NCI-H82 (cell line): ENCODE measurements at places on chromosomes 7 and 10.
A peak's percentile ranks its signal among the peaks of the same experiment; 100 is the strongest.

DNA sequence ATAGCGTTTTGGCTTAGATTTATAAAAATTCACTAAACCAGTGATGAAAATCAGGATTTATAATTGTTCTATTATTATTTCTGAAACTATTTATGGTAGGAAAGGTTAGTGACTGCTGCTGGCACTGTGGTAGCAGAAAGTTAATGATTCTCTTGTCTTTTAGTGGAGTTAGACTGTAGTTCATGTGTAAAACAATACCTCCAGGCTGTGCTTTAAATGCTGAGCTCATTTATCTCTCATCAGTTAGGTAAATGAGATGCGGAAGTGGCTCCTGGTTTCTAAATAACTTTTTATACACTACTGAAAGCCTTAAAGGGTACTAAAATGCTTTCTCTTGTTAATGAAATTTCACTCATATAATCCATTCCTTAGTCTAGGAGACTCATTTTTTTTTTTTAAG, 326.8 kb upstream of the POT1 start:
- no peak for DNase-seq

- no peak for DNase-seq
Observed at GRCh38 chr7:105132335-105132734, 118.3 kb downstream of the KMT2E start.

- DNase-seq: peak; percentile 56
Observed at GRCh38 chr7:65371468-65371867, 2.2 kb upstream of the ZNF92 start.

- no peak for DNase-seq
Observed at GRCh38 chr7:25118048-25118753, 6.9 kb downstream of the CYCS start.

GRCh38 chr10:122939856-122940543, 14.0 kb downstream of the C10orf88 start:
- no peak for DNase-seq

- no peak for DNase-seq
Observed at GRCh38 chr7:20307901-20308300, 22.8 kb upstream of the ITGB8 start.

DNA sequence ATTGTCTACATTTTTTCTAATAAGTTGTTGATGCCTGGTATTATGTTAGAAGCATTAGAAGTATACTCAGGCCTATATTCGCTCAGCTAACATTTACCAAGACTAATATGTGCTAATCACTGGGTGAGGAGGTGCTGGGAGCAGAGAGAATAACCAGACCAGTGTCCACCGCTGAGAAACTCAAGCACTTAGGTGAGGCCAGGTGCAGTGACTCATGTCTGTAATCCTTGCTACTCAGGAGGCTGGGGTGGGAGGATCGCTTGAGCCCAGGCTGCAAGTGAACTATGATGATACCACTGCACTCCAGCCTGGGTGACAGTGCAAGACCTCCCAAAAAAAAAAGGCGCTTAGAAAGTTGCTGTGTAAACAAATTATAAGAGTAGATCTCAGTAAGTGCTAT, 182.2 kb upstream of the AOAH start:
- peak; percentile 17 for DNase-seq

GRCh38 chr10:92291921-92292845, 1.2 kb downstream of the MARCHF5 start:
- peak; percentile 48 for DNase-seq

GRCh38 chr10:102634686-102635085, 9.6 kb upstream of the TRIM8 start:
- DNase-seq: no peak

- DNase-seq: no peak
Observed at GRCh38 chr10:54131833-54132232, 669.2 kb downstream of the PCDH15 start.

GRCh38 chr7:42734568-42734967, 177.3 kb downstream of the C7orf25 start:
- DNase-seq: no peak

DNA sequence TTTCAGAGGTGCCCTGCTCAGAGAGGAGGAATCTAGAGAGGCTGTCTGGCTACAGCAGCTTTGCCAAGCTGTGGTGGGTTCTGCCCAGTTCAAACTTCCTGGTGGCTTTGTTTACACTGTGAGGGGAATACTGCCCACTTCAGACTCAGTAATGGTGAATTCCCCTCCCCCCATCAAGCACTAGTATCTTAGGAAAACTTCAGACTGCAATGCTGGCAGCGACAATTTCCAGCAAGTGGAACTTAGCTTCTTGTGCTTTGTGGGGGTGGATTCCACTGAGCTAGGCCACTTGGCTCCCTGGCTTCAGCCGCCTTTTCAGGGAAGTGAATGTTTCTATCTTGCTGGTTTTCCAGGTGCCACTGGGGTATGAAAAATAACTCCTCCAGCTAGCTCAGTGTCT, 42.8 kb downstream of the CYP2C8 start:
- no peak for DNase-seq

DNA sequence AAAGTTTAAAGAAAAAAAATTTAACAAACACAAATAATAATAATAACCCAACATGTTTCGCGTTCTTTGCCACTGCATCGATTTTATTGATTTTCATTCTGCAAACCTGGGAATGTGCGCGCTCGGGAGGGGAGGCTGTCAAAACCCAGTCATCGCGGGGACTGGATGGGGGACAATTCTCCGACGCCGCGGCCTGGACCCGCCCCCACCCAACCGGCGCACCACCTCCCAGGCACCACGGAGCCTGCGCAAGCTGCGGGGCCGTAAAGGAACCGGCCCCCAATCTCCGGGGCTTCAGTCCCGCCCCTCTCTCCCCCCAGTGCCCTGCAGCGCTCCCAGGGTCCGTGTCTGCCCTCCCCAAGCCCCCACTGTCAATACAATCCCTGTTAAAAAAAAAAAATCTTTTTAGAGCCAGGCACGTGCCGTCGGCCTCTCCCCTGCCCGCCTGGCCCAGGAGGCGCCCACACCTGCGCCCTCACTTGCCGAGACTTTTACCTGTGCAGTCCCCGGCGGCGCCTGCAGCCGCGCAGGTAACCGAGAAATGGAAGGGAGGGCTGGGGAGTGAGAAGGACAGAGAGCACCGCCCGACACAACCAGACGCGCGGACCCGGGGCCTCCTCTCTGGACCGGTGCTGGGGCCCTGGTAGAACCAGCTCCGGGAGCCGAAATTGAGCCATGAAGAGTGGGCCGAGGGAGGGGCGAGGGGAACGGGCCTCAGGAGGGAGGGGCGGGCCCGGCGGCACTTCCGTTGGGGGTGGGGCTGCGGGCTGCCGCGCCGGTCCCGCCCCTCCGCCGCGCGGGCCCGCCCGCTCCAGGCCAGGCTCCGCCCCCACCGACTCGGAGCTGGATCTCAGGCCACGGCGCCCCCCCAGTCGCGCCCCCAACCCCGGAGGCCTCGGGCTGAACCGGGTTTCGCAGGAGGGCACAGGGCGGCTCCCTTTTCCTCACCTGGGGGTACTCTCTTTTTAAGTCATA, 7.6 kb upstream of the ZNF503 start:
- DNase-seq: peak; percentile 57

DNA sequence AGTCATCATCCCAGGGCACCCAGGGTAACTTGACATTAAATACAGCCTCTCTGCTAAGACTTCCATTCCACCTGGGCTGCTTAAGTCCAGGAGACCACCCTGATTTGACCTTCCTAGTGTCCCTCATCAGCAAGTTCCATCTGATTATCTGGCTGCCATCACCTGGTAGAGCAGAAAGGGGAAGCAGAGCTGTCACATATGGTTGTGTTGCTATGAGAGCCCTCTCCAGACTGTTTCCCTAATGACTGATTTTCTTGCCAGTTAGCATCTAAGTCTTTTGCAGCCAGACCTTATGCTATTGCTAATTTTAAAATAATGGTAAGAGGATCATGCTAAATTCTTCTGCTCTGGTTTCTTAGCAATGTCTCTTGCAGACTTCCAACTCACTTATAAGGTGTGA, 38.7 kb downstream of the KCNH2 start:
- peak; percentile 54 for DNase-seq

DNA sequence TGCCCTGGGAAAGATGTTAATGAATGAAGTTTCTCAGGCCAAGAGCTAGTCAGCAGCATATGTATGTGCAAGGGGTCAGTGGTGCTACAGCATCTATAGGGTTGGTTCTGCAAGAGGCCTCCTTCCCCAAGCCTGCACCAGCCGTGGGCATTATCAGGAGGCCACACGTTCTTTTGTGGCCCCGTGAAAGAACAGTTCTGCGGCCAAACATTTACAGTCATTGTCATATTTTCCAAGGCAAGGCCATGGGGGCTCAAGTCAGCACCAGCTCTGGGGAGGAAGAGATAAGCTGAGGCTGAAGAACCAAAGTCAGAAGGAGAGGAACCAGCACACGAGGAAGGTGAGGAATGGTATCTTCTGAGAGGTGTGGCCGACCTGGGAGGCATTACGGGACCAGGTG, 54.4 kb upstream of the TMEM72 start:
- no peak for DNase-seq

- DNase-seq: no peak
Observed at GRCh38 chr7:20320322-20320721, 10.4 kb upstream of the ITGB8 start.

DNA sequence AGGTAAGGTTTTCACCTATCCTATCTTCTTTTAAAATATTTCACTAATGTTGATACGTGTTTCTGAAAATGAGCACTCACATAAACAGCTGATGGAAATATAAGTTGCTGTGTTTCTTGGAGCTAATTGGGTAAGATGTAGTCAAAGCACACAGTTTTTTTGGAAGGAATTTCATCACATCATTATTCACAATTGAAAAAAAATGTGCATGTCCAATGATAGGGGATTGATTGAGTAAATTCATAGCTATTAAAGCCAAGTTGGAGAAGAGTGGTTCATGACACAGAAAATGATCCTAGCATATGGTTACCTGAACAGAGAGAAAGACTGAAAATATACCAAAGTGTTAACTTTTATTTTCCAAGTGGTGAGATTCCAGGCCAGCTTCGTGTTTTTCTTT, 29.6 kb downstream of the GLI3 start:
- no peak for DNase-seq

- no peak for DNase-seq
Observed at GRCh38 chr7:149093228-149093627, 2.7 kb upstream of the ZNF786 start.

- DNase-seq: no peak
Observed at GRCh38 chr10:76082232-76082631, 650.8 kb downstream of the LRMDA start.
